ENCODE measurements at places on chromosomes 12 and 14. TPM values are rescaled to one million over a fixed set of nuclear protein-coding genes. Genes with fewer than 3 reads are reported as not detected.

Gene KLHL42
- 20.5 TPM for total RNA-seq

Gene OAS2
- 73.5 TPM for total RNA-seq

GRCh38 chr12:76518699-76519098, 40.9 kb downstream of the OSBPL8 start:
- DNase-seq, result no peak

- no peak for DNase-seq
Measured at GRCh38 chr12:98425859-98426258, 89.5 kb upstream of the TMPO start.

GRCh38 chr12:124410354-124411175, 115.7 kb downstream of the RFLNA start:
- no peak for DNase-seq

DNA sequence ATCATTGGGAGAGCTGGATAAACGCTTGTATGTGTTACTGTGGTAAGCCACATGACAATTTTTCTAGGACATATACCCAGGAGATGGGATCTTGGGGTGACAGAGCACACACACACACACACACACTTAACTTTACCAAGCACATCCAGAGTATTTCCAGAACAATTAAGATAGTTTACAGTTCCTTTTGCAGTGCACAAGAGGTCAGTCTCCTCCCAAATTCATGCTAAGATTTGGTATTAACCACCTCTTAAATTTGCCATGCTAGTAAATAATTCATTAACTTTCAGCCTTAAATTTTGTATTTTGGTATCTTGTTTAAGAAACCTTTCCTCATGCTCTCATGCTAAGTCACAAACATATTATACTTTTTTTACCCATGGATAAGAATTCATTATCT, 33.9 kb upstream of the LIMA1 start:
- no peak for DNase-seq

GRCh38 chr12:67758521-67758920, 110.0 kb downstream of the DYRK2 start:
- no peak for DNase-seq

- no peak for DNase-seq
Measured at GRCh38 chr12:95615749-95616148, 64.5 kb upstream of the USP44 start.

GRCh38 chr12:48814262-48815125, 3.8 kb upstream of the CACNB3 start:
- peak; percentile 63 for DNase-seq

- DNase-seq, result no peak
Measured at GRCh38 chr12:52865090-52865944, 16.5 kb upstream of the KRT78 start.

GRCh38 chr12:98896938-98897337, 251.8 kb downstream of the APAF1 start:
- DNase-seq, result no peak
